ENCODE measurements at places on chromosomes 1 and 21. TPM values are rescaled to one million over a fixed set of nuclear protein-coding genes. Genes with fewer than 3 reads are reported as not detected.

GRCh38 chr1:239951511-239952140, 140.1 kb upstream of the FMN2 start:
- H3K27me3 ChIP-seq: peaks cover 29% of the 10 kb centered on the region
- H3K27ac ChIP-seq: no peak overlapping the region
- H3K4me3 ChIP-seq: no peak overlapping the region
- peaks cover 2% of the 10 kb centered on the region for H3K36me3 ChIP-seq
- peaks cover 3% of the 10 kb centered on the region for H3K4me1 ChIP-seq

The ARHGEF11 gene
- total RNA-seq: 28.0 TPM

The NEK2 gene
- total RNA-seq: 1.6 TPM

The CR1L gene
- total RNA-seq: not detected

DNA sequence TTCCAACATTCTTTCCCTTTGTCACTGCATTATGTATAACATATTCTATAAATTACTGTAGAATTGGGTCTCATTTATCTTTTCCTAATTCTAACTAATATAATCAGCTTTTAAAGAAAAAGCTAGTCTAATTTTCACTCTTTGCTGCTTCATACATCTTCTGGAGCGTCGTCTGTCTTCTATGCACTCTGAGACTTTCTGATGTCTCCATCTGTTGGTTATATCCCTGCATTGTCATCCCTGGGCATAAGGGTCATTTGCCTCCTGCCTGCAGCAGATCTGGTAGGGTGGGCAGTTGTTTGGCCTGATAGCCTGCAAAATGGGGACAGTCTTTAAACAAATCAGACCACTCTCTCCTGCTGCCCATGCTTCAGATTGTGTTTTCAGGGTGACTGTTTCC, 40.8 kb upstream of the DYNLT5 start:
- no peaks in the 10 kb centered on the region for H3K4me1 ChIP-seq
- no peak overlapping the region for H3K27ac ChIP-seq
- DNase-seq: no peak
- H3K27me3 ChIP-seq: peaks cover 40% of the 10 kb centered on the region
- H3K36me3 ChIP-seq: no peaks in the 10 kb centered on the region

The TRIM46 gene
- 9.8 TPM for total RNA-seq

The KCND3 gene
- 2.2 TPM for total RNA-seq

The C4BPB gene
- not detected for total RNA-seq

GRCh38 chr1:32332290-32333079, 3.5 kb downstream of the MARCKSL1 start:
- H3K27me3 ChIP-seq: no peaks in the 10 kb centered on the region
- DNase-seq: no peak
- H3K4me1 ChIP-seq: peaks cover 34% of the 10 kb centered on the region
- H3K36me3 ChIP-seq: peaks cover 8% of the 10 kb centered on the region

DNA sequence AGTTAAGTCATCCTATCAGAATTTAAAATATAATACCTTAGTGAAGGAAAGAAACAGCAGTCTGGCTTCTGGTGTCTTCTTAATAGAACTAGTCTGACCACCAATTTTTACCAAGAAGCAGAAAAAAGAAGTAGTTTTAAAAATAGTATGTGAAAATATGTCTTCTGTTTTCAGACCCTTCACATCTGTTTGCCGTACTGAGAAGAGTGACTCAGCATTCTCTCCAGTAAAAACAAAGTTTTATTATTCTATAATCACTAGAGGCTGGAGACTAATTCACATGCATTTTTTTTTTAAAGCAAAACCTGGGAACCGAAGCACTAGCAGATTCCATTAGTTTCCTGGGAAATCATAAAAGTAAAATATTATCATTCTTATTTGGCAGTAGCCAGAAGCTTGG, 163.8 kb downstream of the COL24A1 start:
- no peaks in the 10 kb centered on the region for H3K27me3 ChIP-seq
- H3K27ac ChIP-seq: no peak overlapping the region
- H3K4me1 ChIP-seq: no peaks in the 10 kb centered on the region
- H3K36me3 ChIP-seq: no peaks in the 10 kb centered on the region
- no peak for DNase-seq

DNA sequence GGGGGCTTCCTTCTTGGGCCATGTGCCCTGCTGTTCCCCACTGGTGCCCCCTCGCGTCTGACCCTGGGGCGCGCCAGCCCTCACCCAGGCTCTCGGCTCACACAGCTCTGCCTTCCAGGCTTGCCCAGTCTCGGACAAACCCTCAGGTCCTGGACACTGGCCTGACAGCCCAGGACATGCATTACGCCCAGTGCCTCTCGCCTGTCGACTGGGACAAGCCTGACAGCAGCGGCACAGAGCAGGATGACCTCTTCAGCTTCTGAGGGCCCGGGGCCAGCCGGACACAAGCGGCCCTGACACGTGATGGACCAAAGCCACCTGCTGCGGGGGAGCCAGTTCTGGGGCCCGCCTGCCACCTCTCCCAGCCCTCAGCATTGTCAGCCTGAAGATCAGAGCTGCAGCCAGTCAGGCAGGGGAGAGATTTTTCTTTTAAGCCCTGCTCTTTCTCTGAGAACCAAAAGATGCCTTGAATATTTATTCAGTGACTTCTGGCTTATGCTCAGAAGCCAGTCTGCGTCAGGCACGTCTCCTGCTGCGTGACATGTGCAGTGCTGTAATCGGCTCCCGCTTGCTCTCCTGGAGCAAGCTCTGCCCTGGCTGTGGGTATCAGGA, 23.4 kb downstream of the LDLRAP1 start:
- peaks cover 43% of the 10 kb centered on the region for H3K4me1 ChIP-seq
- H3K36me3 ChIP-seq: peaks cover 3% of the 10 kb centered on the region
- peak overlapping the region; percentile 95 for H3K27ac ChIP-seq
- DNase-seq: peak; percentile 28

- H3K27me3 ChIP-seq: peaks cover 10% of the 10 kb centered on the region
- H3K4me3 ChIP-seq: no peak overlapping the region
- H3K4me1 ChIP-seq: no peaks in the 10 kb centered on the region
Observed at GRCh38 chr1:14167884-14168283, 430.6 kb upstream of the KAZN start.

DNA sequence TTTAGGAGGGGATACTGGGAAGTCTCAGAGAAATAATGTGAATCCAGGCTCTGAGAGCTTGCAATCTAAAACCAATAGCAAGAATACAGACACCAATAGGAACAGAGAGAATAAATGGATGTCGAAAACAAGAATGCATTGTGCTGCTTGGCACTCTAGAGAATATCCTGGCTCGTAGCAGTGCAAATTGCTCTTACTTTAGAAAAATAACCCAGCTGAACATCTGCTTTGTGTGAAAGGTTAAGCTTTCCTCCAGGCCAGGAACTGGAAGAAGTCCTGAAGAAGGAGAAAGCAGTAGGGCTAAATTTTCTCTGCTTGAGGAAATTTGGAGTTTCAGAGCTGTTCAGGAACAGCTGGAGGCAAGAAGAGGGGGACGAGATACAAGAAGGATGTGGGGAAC, 382.3 kb downstream of the HHIPL2 start:
- no peak overlapping the region for H3K4me3 ChIP-seq
- H3K27me3 ChIP-seq: peaks cover 5% of the 10 kb centered on the region
- no peak for DNase-seq
- peaks cover 5% of the 10 kb centered on the region for H3K36me3 ChIP-seq
- H3K27ac ChIP-seq: no peak overlapping the region
- no peaks in the 10 kb centered on the region for H3K4me1 ChIP-seq

The IGSF21 gene
- not detected for total RNA-seq

- peaks cover 2% of the 10 kb centered on the region for H3K36me3 ChIP-seq
- no peak overlapping the region for H3K27ac ChIP-seq
Observed at GRCh38 chr1:3417082-3417739, 37.3 kb upstream of the ARHGEF16 start.

The IL12RB2 gene
- total RNA-seq: 2.1 TPM

GRCh38 chr1:75449998-75450397, 160.9 kb downstream of the SLC44A5 start:
- no peak for DNase-seq
- H3K4me3 ChIP-seq: no peak overlapping the region
- no peak overlapping the region for H3K27ac ChIP-seq
- H3K27me3 ChIP-seq: no peaks in the 10 kb centered on the region

- peaks cover 6% of the 10 kb centered on the region for H3K36me3 ChIP-seq
- no peak for DNase-seq
- no peak overlapping the region for H3K27ac ChIP-seq
- H3K4me1 ChIP-seq: peaks cover 4% of the 10 kb centered on the region
- H3K27me3 ChIP-seq: no peaks in the 10 kb centered on the region
Observed at GRCh38 chr1:245791410-245792312, 636.9 kb downstream of the KIF26B start.

The RASSF5 gene
- total RNA-seq: 177 TPM

Measured in T-helper 17 cell (primary cell).